Activated naive CD8-positive, alpha-beta T cell treated with anti-CD3 and anti-CD28 coated beads for 36 hours (primary cell): ENCODE measurements at places on chromosomes 16 and 17. TPM values are rescaled to one million over a fixed set of nuclear protein-coding genes. Genes with fewer than 3 reads are reported as not detected.
A peak's percentile ranks its signal among the peaks of the same experiment; 100 is the strongest.

NAGS gene
- 1.1 TPM for total RNA-seq

CARD14 gene
- not detected for total RNA-seq

ODAD4 gene
- total RNA-seq: 0.84 TPM

CHD9NB gene
- 0.12 TPM for total RNA-seq

EVPLL gene
- 0.14 TPM for total RNA-seq

EEF2K gene
- total RNA-seq: 28.9 TPM

DLX3 gene
- 0.16 TPM for total RNA-seq

RAB40C gene
- 7.2 TPM for total RNA-seq

DPEP3 gene
- total RNA-seq: 0.29 TPM

TNS4 gene
- total RNA-seq: 7.6 TPM

PLEKHG4 gene
- total RNA-seq: 37.0 TPM

CTF1 gene
- 0.38 TPM for total RNA-seq

DNA sequence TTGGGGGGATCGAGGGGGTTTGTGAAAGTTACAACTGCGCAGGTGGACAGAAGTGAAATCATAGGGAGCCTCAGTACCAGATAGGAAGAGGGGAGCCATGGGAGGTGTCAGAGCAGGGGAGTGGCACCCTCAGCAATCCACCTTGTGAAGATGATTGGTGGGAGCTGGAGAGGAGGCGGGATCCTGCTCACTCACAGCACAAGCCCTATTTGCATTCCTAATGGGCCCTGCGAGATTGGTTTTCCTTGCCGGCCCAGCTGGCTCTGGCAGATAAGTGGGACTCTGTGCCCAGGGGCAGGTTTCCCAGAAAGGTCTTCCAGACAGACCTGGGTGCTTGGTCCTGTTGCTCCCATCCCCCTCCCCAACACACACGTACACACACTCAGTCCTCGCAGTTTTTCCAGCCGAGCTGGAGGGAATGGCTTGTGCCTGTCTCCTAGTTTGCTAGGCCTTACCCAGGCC, 9.4 kb downstream of the WNT3 start:
- no peak for DNase-seq

DNA sequence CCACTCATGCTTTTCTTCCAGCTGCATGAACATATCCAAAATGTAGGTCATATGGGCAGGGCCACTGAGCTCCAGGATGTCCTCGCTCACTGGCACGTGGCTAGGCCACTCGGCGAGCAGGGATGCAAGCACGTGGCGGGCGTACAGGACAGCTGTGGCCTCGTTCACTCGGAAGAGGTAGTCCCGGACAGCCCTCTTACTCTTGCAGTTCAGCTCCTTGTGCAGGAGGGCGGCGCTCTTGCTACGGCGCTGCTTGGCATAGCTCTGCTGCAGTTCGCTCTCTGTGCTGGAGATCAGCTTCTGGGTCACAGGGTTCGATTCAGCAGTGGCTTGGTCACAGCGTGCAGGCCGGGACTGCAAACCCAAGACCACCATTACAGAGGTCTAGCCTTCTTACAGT, 53.1 kb upstream of the ATP2A3 start:
- DNase-seq: no peak

DNA sequence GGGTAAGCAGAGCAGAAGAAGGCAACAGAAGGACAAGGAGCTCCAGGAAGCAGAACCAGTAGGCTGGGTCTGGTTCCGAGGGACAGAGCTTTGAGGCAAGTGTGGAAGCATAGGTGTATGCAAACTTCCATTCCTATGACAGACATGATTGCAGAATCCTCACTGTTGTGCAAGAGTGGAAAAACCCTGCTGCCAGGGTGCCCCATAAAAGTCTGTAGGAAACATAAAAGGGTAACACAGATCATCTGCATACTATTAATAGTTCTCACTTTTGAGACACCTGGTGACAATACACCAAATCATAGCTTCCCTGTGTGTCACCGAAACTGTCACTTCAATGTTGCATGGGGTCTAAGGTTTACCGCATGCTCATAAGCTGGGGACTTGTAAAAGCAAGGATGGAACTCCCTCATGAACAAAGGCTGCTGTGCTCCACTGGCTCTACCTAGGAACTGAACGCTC, 39.7 kb downstream of the ARHGAP17 start:
- no peak for DNase-seq

DNA sequence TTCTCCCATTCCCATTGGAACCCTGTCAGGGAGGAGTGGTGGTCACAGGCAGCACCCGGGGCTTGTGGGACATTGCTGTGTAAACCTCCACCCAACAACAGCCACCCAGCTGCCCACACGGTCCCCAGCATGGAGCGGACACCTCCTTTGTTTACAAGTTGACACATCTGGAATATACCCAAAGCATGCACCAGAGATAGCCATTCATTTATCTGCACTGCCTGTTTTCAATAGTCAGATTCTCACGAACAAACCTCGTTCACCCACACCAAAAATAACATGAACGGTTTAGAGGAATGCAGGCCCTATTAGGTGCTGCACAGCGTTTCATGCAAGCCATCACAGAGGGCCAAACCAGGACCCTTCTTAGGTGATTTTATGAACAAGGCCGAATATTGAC, 244.8 kb downstream of the FOXL1 start:
- DNase-seq: no peak

GRCh38 chr17:2719861-2720260, 8.3 kb upstream of the CLUH start:
- no peak for DNase-seq

- no peak for DNase-seq
Measured at GRCh38 chr16:15874745-15875314, 13.6 kb downstream of the CEP20 start.

DNA sequence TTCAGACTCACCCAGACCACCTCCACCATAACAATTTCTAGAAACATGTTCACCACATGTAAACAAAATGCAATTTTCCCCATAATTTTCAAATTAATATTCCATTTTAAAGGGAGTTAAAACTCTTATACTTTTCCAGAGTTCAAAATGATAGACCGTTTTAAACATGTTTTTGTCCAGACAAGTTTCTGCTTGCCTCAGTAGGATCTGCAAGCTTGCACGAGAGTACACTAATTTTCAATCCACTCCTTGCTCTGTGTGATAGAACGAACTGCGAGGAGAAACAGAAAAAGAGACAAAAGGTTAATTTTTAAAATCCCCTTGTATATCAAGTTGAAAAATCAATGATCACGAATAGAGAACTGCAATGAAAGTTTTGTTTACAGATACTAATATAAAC, 7.1 kb downstream of the FAHD1 start:
- DNase-seq: no peak

GRCh38 chr16:57352636-57353047, 5.9 kb upstream of the CCL22 start:
- DNase-seq: no peak

GRCh38 chr17:48149787-48150463, 42.4 kb downstream of the SNX11 start:
- no peak for DNase-seq

- peak; percentile 57 for DNase-seq
Measured at GRCh38 chr16:22948603-22949368, 134.8 kb downstream of the HS3ST2 start.

- no peak for DNase-seq
Measured at GRCh38 chr17:78585006-78585630, 7.9 kb upstream of the DNAH17 start.

- no peak for DNase-seq
Measured at GRCh38 chr17:45895304-45895968, 1.1 kb downstream of the MAPT start.

GRCh38 chr17:72812823-72813222, 279.7 kb downstream of the SLC39A11 start:
- no peak for DNase-seq

DNA sequence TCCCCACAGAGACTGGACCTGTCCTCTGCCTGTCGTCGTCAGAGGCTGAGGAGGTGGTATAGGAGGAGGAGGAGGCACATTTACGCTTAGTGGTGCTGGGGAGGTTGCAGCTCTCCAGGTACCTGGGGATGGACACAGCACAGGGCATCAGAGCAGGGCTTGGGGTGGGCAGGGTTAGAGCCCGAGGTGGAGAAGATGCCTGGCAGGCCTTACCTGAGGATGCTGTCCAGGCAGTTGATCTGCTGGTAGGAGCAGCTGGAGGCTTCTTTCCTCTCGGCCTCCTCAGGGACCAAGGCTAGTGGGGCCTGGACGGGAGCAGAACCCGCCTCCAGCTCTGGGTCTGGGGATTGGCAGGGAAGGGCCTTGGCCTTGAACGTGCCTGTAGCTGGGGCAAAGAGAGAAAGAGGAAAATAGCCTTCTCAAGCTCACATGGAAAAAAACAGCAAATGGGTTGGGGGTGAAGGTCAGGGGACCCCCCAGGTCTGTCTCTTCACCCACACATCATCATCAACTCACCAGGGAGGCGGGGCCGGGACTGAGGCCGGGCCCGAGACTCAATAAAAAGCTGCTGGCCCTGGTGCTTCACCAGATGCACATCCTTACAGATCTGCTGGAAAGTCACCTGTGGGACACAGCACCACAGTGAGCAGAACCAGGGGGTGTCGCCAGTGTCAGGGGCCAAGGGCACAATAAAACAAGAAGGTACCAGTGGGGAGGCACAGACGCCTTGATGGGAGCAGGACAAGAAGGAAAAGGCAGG, 5.6 kb downstream of the PER1 start:
- DNase-seq: no peak

GRCh38 chr17:33285413-33285812, 7.7 kb downstream of the ASIC2 start:
- DNase-seq: no peak

DNA sequence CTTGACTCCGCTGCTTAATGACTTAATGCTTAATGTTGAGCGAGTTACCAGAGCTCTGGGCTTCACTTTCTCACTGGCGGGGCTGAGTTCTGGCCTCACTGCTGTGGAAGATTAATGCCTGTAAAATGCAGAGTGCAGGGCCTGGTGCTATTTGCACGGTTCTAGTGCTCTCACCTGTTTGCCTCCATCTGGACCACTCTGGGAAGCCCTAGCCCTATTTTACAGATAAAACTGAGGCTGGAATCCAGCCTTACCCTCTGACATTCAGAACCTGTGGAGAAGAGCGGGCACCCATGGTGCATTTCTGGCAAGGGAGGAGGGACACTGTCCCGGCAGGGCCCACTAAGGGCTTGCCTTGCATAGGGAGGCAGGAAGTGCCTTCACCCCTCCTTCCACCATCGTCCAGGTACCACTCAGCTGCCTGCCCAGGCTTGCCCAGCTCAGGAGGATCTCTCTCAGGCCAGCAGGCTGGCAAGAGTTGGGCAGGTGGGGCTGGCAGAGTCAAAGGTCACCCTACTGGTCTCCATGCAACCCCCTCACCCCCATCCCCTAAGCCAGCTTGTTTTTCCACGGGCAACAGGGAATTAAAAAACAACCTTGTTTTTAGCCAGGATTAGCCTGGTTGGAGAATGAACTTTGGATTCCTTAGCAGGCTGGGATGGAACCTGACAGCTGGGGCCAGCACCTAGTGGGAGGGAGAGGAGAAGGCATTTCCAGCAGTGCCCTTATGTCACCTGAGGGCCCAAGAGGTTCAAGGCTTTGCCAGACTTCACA, 4.1 kb upstream of the UBALD1 start:
- no peak for DNase-seq

DNA sequence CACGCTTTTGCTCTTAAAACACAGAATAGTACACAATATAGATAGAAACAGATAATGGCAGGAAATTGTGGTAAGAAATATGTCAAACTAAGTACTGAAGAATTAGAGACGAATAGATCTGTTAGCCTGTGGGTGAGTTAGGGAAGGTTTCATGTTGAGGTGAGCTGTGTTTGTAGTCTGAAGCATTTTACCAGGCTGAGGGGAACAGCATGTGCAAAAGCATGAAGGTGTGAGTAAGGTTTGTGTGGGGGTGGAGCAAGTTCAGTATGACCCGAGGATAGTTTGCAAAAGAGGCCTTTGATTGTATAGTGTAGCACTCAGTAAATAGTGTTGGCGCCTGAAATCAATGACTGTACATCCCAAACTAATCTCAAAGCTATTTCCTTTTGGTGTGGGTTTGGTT, 13.8 kb downstream of the IGSF6 start:
- DNase-seq: peak; percentile 18

GRCh38 chr17:57914273-57915142, 40.7 kb downstream of the CUEDC1 start:
- DNase-seq: no peak

- no peak for DNase-seq
Measured at GRCh38 chr17:44859701-44860100, 12.0 kb downstream of the HIGD1B start.
